ENCODE measurements at places on chromosomes 2 and 18. TPM values are rescaled to one million over a fixed set of nuclear protein-coding genes. Genes with fewer than 3 reads are reported as not detected.

EMILIN1 gene
- 57.7 TPM for polyA plus RNA-seq

CARF gene
- 22.6 TPM for polyA plus RNA-seq

CHRND gene
- 0.96 TPM for polyA plus RNA-seq

ADAM23 gene
- 6.9 TPM for polyA plus RNA-seq

GPR35 gene
- polyA plus RNA-seq: 2.9 TPM

IL36G gene
- polyA plus RNA-seq: 0.67 TPM

ACTR3 gene
- polyA plus RNA-seq: 168 TPM

LCT gene
- 0.03 TPM for polyA plus RNA-seq

IL1RL2 gene
- 1.4 TPM for polyA plus RNA-seq

EPB41L3 gene
- 63.6 TPM for polyA plus RNA-seq

FAM237A gene
- not detected for polyA plus RNA-seq

RGPD8 gene
- polyA plus RNA-seq: 4.7 TPM

MBD2 gene
- 129 TPM for polyA plus RNA-seq

CNGA3 gene
- not detected for polyA plus RNA-seq

DCDC2C gene
- polyA plus RNA-seq: 0.65 TPM

CCDC141 gene
- polyA plus RNA-seq: 0.30 TPM

SLC8A1 gene
- polyA plus RNA-seq: 73.0 TPM

ANKRD23 gene
- polyA plus RNA-seq: 5.0 TPM

UCN gene
- 0.65 TPM for polyA plus RNA-seq

RUFY4 gene
- polyA plus RNA-seq: 0.32 TPM

AQP12A gene
- not detected for polyA plus RNA-seq

TMEM87B gene
- 29.9 TPM for polyA plus RNA-seq

ANO7 gene
- polyA plus RNA-seq: 2.5 TPM

XDH gene
- polyA plus RNA-seq: 0.50 TPM

PDCD1 gene
- polyA plus RNA-seq: 0.13 TPM

TLX2 gene
- 0.07 TPM for polyA plus RNA-seq

MALL gene
- polyA plus RNA-seq: 15.2 TPM

POMC gene
- 8.4 TPM for polyA plus RNA-seq

CXCR1 gene
- not detected for polyA plus RNA-seq
